ENCODE measurements at places on chromosomes 7 and 10. TPM values are rescaled to one million over a fixed set of nuclear protein-coding genes. Genes with fewer than 3 reads are reported as not detected.

Gene RBM28
- total RNA-seq, result 54.4 TPM

Gene OR2A12
- total RNA-seq, result not detected

Gene LRRC18
- total RNA-seq, result not detected

Gene CREM
- 35.8 TPM for total RNA-seq

Gene STEAP1B
- total RNA-seq, result not detected

Gene CYP2C8
- not detected for total RNA-seq

Gene SPACDR
- total RNA-seq, result 0.73 TPM

Gene PTER
- 14.7 TPM for total RNA-seq

Gene STEAP1
- total RNA-seq, result 13.5 TPM

Gene PMS2
- 12.9 TPM for total RNA-seq

Gene PLXDC2
- total RNA-seq, result not detected

Gene TET1
- 0.52 TPM for total RNA-seq

Gene MALRD1
- total RNA-seq, result not detected

Gene STN1
- total RNA-seq, result 21.4 TPM

Gene TRIM50
- total RNA-seq, result not detected

Gene PRPS1L1
- total RNA-seq, result not detected

Gene AFAP1L2
- 27.0 TPM for total RNA-seq

Gene SEMA3E
- total RNA-seq, result 2.1 TPM

Gene PROSER2
- total RNA-seq, result 31.5 TPM

Gene MTPN
- total RNA-seq, result 125 TPM

Gene SPDYE16
- not detected for total RNA-seq

Gene SHOC2
- total RNA-seq, result 19.6 TPM

Gene DNAH11
- 0.04 TPM for total RNA-seq

Gene FAM25C
- total RNA-seq, result not detected

Gene UPK3BL1
- 7.1 TPM for total RNA-seq

Gene PON3
- total RNA-seq, result 27.0 TPM

Gene NUTM2E
- 0.59 TPM for total RNA-seq

All from A549 treated with RU486 at 1 μM for 4 hours (cell line).